ENCODE measurements at places on chromosomes 7 and 10.

- DNase-seq, result no peak
These were observed 44.3 kb upstream of the FAM180A start for GRCh38 chr7:135792866-135793265.

DNA sequence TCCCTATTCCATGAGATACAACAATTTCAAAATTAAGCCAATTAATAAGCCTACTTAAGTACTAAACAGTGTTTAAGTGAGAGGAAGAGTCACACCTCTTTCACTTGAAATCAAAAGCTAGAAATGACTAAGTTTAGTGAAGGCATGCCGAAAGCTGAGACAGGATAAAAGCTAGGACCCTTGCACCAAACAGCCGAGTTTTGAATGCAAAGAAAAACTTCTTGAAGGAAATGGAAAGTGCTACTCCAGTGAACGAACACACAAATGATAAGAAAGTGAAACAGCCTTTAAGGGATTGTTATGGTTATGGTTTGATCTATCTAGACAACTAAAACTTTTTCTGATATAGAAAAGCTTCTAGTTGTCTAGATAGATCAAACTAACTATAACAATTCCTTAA is 135.4 kb upstream of the KMT2E start:
- DNase-seq, result no peak

- no peak for DNase-seq
These were observed 25.5 kb upstream of the TRIL start for GRCh38 chr7:28983396-28984190.

DNA sequence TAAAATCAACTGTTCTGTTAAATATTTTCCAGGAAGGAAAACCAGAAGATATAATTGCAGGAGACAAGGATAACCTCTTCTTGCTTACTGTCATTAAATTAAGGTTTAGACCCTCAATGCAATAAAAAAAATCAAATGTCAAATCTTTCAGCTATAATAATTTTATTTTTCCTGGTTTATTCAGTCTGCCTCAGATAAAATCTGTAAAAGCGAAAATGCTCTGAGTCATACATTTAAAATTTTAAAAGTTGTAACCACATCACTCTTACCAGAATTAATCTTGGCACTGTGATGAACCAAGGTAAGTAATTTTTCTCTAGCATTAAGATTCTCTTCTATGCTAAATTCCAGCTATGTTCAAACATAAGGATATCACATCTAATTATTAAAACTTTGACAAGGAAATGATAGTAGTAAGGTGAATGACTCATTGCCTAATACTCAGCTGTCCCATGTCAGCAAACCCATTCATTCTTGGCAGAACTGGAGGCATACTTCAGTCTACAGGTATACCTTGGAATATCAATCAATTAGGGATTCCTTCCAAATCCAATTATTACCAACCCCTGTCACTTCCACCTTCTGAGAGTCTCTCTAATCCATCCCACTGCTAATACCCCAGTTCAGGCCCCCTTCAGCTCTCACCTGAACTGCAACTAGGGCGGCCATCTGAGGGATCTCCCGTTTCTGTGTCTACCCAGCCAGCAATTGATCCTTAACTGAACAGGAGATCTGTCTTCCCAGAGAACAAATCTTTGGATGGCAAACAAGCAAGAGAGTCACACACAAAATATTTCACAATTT is 434.1 kb downstream of the GRM8 start:
- DNase-seq, result no peak

DNA sequence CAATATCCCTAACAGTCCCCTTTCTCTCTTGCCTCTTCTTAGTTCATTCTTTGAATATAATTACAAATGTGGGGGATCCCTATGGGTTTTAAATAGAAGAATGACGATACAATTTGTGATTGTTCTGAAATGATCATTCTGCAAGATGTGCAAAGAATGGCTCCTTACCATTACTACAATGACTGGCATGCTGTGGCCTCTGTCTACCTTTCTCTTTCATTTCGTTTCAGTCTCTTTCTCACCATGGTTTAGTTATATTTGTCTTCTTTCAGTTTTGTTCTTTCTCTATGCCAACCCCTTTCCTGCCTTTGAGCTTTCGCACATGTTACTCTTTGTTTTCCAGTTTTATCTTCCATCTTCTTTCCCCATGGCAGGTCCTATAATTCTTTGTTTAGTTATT is 176.5 kb downstream of the SUGCT start:
- DNase-seq, result no peak

GRCh38 chr7:73308074-73308664 is 457 bp downstream of the NSUN5 start:
- no peak for DNase-seq

GRCh38 chr7:50674299-50674698 is 108.4 kb downstream of the GRB10 start:
- no peak for DNase-seq

DNA sequence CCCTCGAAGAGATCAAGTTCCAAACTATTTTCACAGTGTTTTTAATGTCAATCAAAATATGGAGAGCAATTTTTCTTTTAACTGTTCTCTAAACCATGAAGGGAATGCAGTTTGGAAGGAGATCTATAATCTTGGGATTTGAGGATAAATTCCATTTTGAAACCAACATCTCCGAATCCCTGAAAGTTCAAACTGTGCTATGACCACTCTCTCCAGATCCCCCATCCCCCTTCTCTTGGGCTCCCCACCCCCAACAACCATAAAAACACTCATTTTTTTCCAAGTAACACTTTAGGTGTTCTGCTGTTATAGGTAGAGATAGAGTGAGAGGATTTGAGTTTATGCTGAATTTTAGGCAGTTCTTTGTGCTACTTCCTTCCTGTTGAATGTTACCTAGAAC is 1.7 kb downstream of the CALD1 start:
- DNase-seq, result no peak

- DNase-seq, result no peak
These were observed 10.4 kb upstream of the FGFR2 start for GRCh38 chr10:121608469-121609190.

GRCh38 chr10:17216901-17217395 is 11.1 kb upstream of the VIM start:
- no peak for DNase-seq

DNA sequence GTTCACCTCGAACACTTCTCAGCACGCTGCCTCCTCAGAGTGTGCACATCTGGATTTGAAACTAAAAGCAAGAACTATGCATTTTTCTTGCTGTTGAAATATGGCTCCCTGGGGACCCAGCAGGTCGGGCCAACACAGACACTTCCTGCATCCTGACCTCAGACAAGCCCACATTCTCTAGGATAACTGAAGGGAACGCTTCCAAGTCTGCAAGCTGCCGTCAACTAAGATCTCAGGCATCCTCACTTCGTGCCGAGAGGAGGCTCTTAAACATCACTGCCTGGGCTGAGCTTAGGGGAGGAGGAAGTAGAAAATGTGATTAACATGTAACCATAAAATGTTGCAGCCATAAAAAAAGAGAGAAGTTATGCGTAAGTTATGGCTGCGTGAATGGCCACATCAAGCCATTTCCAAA is 65.5 kb downstream of the PYROXD2 start:
- DNase-seq, result no peak

GRCh38 chr7:31107106-31108090 is 55.3 kb downstream of the ADCYAP1R1 start:
- DNase-seq, result no peak

Data from NCI-H526 treated with DMSO at 0.1 percent for 48 hours (cell line).